ENCODE measurements at places on chromosomes 7 and 10. TPM values are rescaled to one million over a fixed set of nuclear protein-coding genes. Genes with fewer than 3 reads are reported as not detected.

The TMEM254 gene
- 13.6 TPM for total RNA-seq

The OPN4 gene
- 0.18 TPM for total RNA-seq

The SLC26A5 gene
- total RNA-seq = 0.71 TPM

The PTPN20 gene
- 5.3 TPM for total RNA-seq

The VAX1 gene
- total RNA-seq = not detected

The SPAM1 gene
- total RNA-seq = not detected

The TMEM236 gene
- 0.49 TPM for total RNA-seq

The ANKRD30A gene
- total RNA-seq = 0.09 TPM

The NPSR1 gene
- not detected for total RNA-seq

The AKR1C8 gene
- 0.94 TPM for total RNA-seq

The CADPS2 gene
- total RNA-seq = 11.0 TPM

The EBF3 gene
- 38.9 TPM for total RNA-seq

The GIMAP1 gene
- total RNA-seq = 8.5 TPM

The SAMD9 gene
- 10.2 TPM for total RNA-seq

The SLC25A28 gene
- 53.9 TPM for total RNA-seq

The AOAH gene
- total RNA-seq = 20.6 TPM

The CHRM2 gene
- total RNA-seq = not detected

The SH2B2 gene
- 9.9 TPM for total RNA-seq

The GNG11 gene
- total RNA-seq = 26.3 TPM

The PDE6C gene
- not detected for total RNA-seq

The PRLHR gene
- not detected for total RNA-seq

The MYOF gene
- 76.2 TPM for total RNA-seq

The HDAC9 gene
- 27.6 TPM for total RNA-seq

The ZNF488 gene
- total RNA-seq = 0.71 TPM

The PKD2L1 gene
- total RNA-seq = not detected

The TMEM130 gene
- 5.7 TPM for total RNA-seq

The COL17A1 gene
- 0.45 TPM for total RNA-seq

The PRSS1 gene
- 4.7 TPM for total RNA-seq

The TLX1 gene
- total RNA-seq = not detected
